ENCODE measurements at places on chromosomes 2 and 18. TPM values are rescaled to one million over a fixed set of nuclear protein-coding genes. Genes with fewer than 3 reads are reported as not detected.

- no peak for DNase-seq
- peaks cover 2% of the 10 kb centered on the region for H3K27me3 ChIP-seq
- no peak overlapping the region for H3K4me3 ChIP-seq
- H3K27ac ChIP-seq, result no peak overlapping the region
- H3K36me3 ChIP-seq, result no peaks in the 10 kb centered on the region
These were observed 96.8 kb downstream of the SP3 start for GRCh38 chr2:173868406-173868805.

DNA sequence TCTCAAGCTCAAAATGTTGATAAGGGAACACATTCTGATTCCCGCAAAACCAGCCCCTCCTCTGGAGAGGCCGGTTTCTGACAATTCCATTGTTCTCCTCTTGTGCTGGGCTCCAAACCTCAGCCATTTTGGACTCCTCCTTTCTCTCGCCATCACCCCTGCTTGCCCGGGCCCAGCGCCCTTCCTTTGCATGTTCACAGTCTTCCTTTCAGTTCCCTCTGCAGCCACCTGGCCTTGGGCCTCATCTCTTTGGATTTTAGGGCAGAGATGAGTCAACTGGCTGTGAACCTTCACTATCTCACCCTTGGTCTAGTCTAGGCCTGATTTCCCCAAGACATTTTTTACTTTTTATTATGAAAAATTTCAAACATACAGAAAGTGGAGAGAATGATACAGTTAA lies 155.9 kb upstream of the MAP3K20 start:
- H3K36me3 ChIP-seq, result no peaks in the 10 kb centered on the region
- no peaks in the 10 kb centered on the region for H3K27me3 ChIP-seq
- H3K4me1 ChIP-seq, result peaks cover 10% of the 10 kb centered on the region
- no peak overlapping the region for H3K27ac ChIP-seq
- no peak for DNase-seq

DNA sequence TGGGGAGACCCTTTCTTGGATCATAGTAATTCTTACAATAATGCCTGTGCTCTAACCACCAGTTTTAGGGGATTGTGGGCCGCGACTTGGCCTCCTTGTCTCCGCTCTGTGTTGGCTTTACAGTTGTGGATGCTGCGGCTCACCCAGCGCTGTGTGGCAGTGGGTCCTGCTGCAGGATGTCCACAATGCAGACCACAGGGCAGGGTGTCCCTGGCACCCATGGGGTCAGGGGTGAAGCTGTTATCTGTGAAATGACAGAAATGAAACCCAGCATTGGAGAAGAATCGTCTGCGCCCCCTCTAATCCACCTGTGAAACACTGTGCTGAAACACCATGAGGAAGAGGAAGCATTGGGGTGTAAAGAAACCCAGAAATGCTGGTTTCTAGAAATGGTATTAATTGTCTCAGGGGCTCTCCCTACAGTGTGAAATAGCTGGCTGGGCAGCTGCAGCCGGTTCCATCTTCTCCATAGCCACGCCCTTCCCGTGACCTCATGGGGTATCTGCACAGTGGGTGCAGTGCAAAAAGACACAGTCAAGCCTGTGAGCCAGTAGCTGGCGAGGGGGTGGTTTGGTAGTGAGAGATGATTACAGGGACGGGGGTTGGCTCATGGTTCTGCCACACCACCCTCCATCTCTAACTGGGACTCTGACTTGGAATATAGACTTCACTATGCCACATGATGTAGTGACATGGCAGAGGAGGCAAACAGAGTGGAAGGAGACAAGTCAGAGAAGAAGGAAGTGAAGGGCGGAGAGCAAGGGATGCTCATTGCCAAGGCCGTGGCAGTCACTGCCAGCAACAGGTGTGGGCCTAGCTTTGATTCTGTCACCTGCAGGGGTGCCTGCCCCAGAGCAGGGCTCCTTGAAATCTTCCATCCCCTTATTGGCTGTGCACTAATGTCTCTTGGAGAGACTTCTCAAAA lies 16.2 kb downstream of the INPP4A start:
- peaks cover 84% of the 10 kb centered on the region for H3K4me1 ChIP-seq
- H3K27ac ChIP-seq, result peak overlapping the region; percentile 82
- no peaks in the 10 kb centered on the region for H3K27me3 ChIP-seq
- peaks cover 9% of the 10 kb centered on the region for H3K36me3 ChIP-seq
- peak overlapping the region; percentile 34 for H3K4me3 ChIP-seq

GRCh38 chr2:241110607-241111439 lies 8.7 kb upstream of the MTERF4 start:
- peaks cover 33% of the 10 kb centered on the region for H3K4me1 ChIP-seq
- H3K27me3 ChIP-seq, result no peaks in the 10 kb centered on the region
- H3K27ac ChIP-seq, result peak overlapping the region; percentile 82
- peak overlapping the region; percentile 11 for H3K4me3 ChIP-seq
- peaks cover 10% of the 10 kb centered on the region for H3K36me3 ChIP-seq
- no peak for DNase-seq

DNA sequence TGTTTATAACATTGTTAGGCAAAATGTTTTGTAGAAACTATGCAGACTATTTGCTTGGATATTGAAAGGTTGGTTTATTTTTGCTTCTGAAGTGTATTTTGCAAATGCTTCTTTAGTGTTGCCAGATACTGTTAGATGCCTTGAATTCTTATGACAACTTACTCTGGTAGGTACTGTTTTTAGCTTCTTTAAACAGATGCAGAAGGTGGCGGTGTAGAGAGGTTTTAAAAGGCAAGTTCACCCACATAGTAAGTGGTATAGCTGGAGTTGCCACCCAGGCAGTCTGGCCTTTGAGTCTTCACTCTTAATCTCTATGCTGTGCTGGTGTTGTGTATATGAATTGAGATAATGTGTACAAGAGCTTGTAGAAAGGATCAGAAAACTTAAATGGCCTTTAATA lies 3.6 kb downstream of the PCYOX1 start:
- no peaks in the 10 kb centered on the region for H3K4me1 ChIP-seq
- H3K27me3 ChIP-seq, result no peaks in the 10 kb centered on the region
- H3K4me3 ChIP-seq, result no peak overlapping the region
- no peak overlapping the region for H3K27ac ChIP-seq

- peak; percentile 46 for DNase-seq
- peaks cover 27% of the 10 kb centered on the region for H3K4me1 ChIP-seq
- no peaks in the 10 kb centered on the region for H3K27me3 ChIP-seq
- H3K27ac ChIP-seq, result peak overlapping the region; percentile 93
- H3K36me3 ChIP-seq, result peaks cover 46% of the 10 kb centered on the region
These were observed 64.4 kb downstream of the INPP5D start for GRCh38 chr2:233124421-233125080.

- no peak overlapping the region for H3K27ac ChIP-seq
- no peak for DNase-seq
- H3K4me3 ChIP-seq, result no peak overlapping the region
- H3K36me3 ChIP-seq, result no peaks in the 10 kb centered on the region
- H3K4me1 ChIP-seq, result no peaks in the 10 kb centered on the region
These were observed 133.7 kb downstream of the FBXO15 start for GRCh38 chr18:74013955-74014354.

The SLC11A1 gene
- polyA plus RNA-seq, result 0.18 TPM

The PAX8 gene
- 0.87 TPM for polyA plus RNA-seq

The PTPN4 gene
- polyA plus RNA-seq, result 18.0 TPM

DNA sequence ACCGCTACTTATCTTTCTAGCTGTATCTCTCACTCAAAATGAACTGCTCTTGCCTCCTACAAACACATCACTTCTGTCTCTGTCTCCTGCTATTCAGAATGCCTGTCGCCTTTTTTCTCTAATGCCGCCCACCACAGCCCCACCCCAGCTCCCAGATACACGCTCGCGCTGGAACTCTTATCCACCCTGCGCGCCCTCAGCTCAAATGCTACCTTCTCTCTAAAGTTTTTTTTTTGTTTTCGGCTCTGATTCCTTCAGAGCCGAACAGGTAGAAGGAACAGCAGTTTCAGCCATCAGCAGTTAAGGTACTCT lies 3.9 kb upstream of the SOS1 start:
- peak overlapping the region; percentile 81 for H3K4me3 ChIP-seq
- H3K27me3 ChIP-seq, result no peaks in the 10 kb centered on the region
- DNase-seq, result no peak
- no peaks in the 10 kb centered on the region for H3K36me3 ChIP-seq
- peak overlapping the region; percentile 67 for H3K27ac ChIP-seq
- H3K4me1 ChIP-seq, result peaks cover 18% of the 10 kb centered on the region

GRCh38 chr18:22626771-22627170 lies 209.1 kb upstream of the CTAGE1 start:
- DNase-seq, result no peak
- H3K27me3 ChIP-seq, result no peaks in the 10 kb centered on the region
- no peak overlapping the region for H3K27ac ChIP-seq
- no peaks in the 10 kb centered on the region for H3K4me1 ChIP-seq
- no peak overlapping the region for H3K4me3 ChIP-seq
- no peaks in the 10 kb centered on the region for H3K36me3 ChIP-seq

The C18orf54 gene
- 6.4 TPM for polyA plus RNA-seq

GRCh38 chr2:166011660-166012059 lies 58.1 kb upstream of the TTC21B start:
- no peak overlapping the region for H3K27ac ChIP-seq
- no peaks in the 10 kb centered on the region for H3K27me3 ChIP-seq
- H3K4me1 ChIP-seq, result no peaks in the 10 kb centered on the region
- H3K4me3 ChIP-seq, result no peak overlapping the region

The RPL31 gene
- polyA plus RNA-seq, result 2,013 TPM

DNA sequence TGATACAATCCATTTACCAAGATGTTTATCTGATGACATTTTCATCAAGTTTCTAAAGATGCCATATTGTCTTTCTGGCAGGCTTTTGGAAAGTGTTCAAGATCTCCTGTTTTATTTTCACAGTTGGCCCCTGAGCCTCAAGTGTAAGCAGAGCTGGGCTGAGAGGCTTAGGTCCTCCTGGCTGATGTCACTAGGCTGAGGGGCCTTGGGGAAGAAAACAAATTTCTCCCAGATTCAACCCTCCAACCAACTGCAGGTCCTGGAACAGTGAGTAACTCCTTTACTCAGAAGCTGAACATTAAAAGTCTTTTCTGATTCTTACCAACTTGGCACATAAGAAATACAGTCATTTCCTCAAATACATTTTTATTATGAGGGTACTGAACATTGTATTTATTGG lies 14.9 kb upstream of the IL1RL1 start:
- no peaks in the 10 kb centered on the region for H3K36me3 ChIP-seq
- H3K27me3 ChIP-seq, result no peaks in the 10 kb centered on the region
- H3K4me1 ChIP-seq, result no peaks in the 10 kb centered on the region

GRCh38 chr2:113888641-113889470 lies 1.0 kb upstream of the ACTR3 start:
- no peaks in the 10 kb centered on the region for H3K27me3 ChIP-seq
- H3K4me1 ChIP-seq, result peaks cover 3% of the 10 kb centered on the region
- H3K36me3 ChIP-seq, result no peaks in the 10 kb centered on the region
- peak overlapping the region; percentile 90 for H3K4me3 ChIP-seq

GRCh38 chr2:215356948-215357461 lies 45.1 kb downstream of the ATIC start:
- no peaks in the 10 kb centered on the region for H3K27me3 ChIP-seq
- H3K4me3 ChIP-seq, result no peak overlapping the region
- no peak for DNase-seq
- H3K4me1 ChIP-seq, result no peaks in the 10 kb centered on the region
- H3K36me3 ChIP-seq, result peaks cover 4% of the 10 kb centered on the region
- no peak overlapping the region for H3K27ac ChIP-seq

GRCh38 chr2:118856978-118857676 lies 9.7 kb upstream of the EN1 start:
- H3K27ac ChIP-seq, result no peak overlapping the region
- no peaks in the 10 kb centered on the region for H3K4me1 ChIP-seq
- no peak for DNase-seq
- peaks cover 38% of the 10 kb centered on the region for H3K27me3 ChIP-seq
- H3K36me3 ChIP-seq, result no peaks in the 10 kb centered on the region
- H3K4me3 ChIP-seq, result no peak overlapping the region

GRCh38 chr18:12772111-12772510 lies 69.3 kb downstream of the PSMG2 start:
- no peaks in the 10 kb centered on the region for H3K36me3 ChIP-seq
- no peak for DNase-seq
- H3K4me3 ChIP-seq, result no peak overlapping the region
- H3K4me1 ChIP-seq, result no peaks in the 10 kb centered on the region
- no peak overlapping the region for H3K27ac ChIP-seq

DNA sequence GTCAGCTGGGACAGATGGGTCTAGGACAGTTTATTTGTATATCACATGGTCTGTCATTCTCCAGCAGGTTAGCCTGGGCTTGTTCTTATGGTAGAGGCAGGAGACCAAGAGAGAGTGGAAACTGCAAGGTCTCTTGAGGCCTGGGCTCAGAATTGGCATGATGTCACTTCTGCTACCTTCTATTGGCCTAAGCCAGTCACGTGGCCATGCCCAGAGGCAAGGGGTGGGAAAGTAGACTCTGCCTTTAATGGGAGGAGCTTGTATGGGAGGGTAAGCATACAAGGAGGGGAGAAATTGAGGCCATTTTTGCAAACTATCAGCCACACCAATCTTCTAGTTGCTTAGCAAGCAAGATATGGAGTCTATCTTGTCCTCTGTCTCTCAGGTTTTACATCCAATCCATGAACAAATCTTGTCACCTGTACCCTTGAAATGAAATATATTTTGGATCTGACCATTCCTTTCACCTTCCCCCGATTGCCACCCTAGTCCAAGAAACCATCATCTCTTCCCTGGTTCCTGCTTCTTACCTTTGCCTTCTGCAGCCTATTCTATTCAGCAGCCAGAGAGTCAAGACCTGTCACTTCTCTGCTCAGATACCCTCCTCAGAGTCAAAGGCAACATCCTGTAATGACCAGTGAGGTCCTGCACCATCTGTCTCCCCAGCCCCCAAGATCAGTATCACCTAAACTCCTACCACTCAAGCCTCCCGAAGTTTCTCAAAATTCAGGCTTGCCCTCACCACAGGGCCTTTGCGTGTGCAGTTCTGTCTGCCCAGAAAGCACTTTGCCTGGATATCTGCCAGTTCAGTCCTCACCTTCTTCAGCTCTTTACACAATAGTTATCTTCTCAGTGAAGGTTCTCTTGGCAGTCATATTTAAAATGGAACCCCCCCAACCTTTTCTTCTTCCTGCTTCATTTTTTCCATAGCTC lies 240.0 kb downstream of the LOXHD1 start:
- no peaks in the 10 kb centered on the region for H3K36me3 ChIP-seq
- no peak overlapping the region for H3K27ac ChIP-seq
- no peak for DNase-seq

GRCh38 chr2:135512099-135512498 lies 18.9 kb downstream of the ZRANB3 start:
- no peak overlapping the region for H3K27ac ChIP-seq
- DNase-seq, result no peak
- H3K27me3 ChIP-seq, result no peaks in the 10 kb centered on the region
- H3K36me3 ChIP-seq, result no peaks in the 10 kb centered on the region

- H3K36me3 ChIP-seq, result no peaks in the 10 kb centered on the region
- no peak overlapping the region for H3K4me3 ChIP-seq
- no peak for DNase-seq
- no peaks in the 10 kb centered on the region for H3K27me3 ChIP-seq
- peaks cover 8% of the 10 kb centered on the region for H3K4me1 ChIP-seq
These were observed 206.8 kb upstream of the FBXO11 start for GRCh38 chr2:48112911-48113680.

The MDH1B gene
- polyA plus RNA-seq, result 1.3 TPM

DNA sequence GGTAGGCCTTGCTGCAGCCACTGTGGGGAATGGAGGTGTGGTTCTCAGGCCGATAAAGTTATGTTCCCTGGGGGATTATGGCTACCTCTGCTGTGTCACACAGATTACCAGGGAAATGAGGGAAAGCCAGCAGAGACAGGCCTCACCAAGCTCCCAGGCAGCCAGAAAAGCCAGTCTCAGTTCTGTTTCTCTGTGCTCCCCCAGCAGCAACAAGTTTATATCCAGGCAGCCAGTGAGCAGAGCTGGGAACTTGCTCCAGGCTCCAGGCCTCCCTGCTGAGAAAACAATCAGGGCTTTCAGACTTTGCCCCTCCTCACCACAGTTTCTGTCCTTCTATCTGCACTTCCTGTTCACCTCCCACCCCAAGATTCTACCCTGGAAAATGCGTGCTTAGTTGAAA lies 596.6 kb upstream of the GYPC start:
- H3K27me3 ChIP-seq, result no peaks in the 10 kb centered on the region
- H3K36me3 ChIP-seq, result no peaks in the 10 kb centered on the region
- no peaks in the 10 kb centered on the region for H3K4me1 ChIP-seq
- no peak for DNase-seq
- H3K4me3 ChIP-seq, result no peak overlapping the region
- no peak overlapping the region for H3K27ac ChIP-seq

The HAAO gene
- 51.3 TPM for polyA plus RNA-seq
